ENCODE measurements at places on chromosomes 4 and X.

DNA sequence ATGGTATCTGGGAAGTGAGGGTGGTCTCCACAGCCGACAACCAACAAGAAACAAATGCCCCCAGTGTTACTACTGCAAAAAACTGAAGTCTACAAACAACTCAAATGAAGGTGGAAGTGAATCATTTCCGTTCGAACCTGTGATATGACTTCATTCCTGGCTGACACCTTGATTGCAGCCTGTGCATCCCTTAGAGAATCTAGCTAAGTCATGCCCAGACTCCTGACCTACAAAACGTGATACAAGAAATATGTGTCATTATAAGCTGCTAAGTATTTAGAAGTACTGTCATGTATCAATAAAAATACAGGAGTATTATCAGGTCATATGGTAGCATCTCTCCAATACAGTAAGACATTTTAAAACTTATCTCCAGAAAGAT, 959.7 kb upstream of the LCORL start:
- DNase-seq: no peak

GRCh38 chr4:61251129-61251528, 51.0 kb downstream of the ADGRL3 start:
- DNase-seq: no peak

GRCh38 chrX:111402344-111402743, 9.6 kb downstream of the DCX start:
- DNase-seq: no peak

- DNase-seq: no peak
Observed at GRCh38 chr4:173288296-173288695, 45.9 kb downstream of the HMGB2 start.

DNA sequence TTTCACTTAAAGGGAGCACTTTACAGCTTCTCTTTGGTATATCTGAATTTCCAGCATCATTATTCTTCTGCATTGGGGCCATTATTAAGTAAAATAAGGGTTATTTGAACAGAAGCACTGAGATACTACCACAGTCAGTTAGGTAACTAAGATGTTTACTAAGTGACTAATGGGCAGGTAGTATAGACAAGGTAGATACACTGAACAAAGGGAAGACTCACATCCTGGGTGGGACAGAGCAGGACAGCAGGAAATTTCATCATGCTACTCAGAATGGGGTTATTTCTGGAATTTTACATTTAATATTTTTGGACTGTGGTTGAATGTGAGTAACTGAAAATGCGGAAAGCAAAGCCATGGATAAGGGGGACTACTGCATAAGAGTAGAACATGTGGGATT, 316.0 kb downstream of the CCSER1 start:
- DNase-seq: no peak

- no peak for DNase-seq
Observed at GRCh38 chr4:88215351-88215750, 56.9 kb upstream of the ABCG2 start.

- no peak for DNase-seq
Observed at GRCh38 chr4:121778991-121779628, 14.1 kb upstream of the SMIM43 start.

DNA sequence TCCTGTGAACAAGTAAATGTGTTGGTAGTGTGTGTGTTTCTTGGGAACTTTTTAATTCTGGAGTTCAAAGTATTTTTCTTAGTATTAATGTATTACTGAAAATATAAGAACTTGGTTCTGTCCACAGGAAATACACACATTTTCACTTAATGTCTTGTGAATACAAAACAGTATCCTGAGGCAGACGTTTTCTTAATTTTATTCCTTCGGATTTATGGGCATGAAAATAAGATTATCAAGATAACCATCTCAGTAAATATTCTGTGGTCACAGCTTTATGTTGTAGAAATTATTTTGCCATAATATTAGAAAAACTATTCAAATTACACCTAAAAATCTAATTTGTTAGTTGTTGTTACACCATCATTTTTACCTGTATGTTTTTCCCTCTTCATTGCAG, 29.8 kb downstream of the NFKB1 start:
- DNase-seq: no peak

DNA sequence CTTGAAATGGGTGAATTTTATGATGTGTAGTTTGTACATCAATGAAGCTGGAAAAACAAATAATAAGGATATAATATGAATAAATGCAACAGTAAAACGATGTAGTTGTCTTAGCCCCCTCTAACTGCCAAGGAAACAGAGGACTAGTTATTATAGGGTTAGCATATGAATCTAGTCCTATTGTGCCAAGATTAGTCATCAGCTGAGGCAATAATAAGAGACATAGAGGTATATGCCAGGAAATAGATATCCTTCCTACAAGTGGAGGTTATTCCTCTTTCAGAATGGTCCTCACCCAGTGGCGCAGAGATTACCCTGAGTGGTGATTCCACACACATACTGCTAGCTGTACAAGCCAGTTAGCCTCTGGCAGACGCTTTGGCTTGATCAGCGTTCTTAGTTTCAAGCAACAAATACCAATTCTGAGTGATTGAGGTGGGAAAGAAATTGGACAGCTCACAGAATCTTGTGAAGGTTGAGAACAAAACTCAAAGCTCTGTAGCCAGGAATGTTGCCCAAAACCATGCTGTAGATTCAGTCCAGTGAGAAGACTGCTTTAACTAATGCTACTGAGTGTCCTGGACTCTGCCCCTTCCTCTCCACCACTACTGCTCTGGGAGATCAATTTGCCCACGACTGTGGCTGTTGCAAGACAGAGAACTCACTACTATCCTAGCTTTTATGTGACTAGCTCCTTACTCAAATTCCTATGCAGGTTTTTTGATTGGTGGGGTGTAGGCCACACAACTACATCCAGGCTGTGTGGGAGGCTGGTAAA, 27.0 kb upstream of the ZNF280C start:
- DNase-seq: no peak

DNA sequence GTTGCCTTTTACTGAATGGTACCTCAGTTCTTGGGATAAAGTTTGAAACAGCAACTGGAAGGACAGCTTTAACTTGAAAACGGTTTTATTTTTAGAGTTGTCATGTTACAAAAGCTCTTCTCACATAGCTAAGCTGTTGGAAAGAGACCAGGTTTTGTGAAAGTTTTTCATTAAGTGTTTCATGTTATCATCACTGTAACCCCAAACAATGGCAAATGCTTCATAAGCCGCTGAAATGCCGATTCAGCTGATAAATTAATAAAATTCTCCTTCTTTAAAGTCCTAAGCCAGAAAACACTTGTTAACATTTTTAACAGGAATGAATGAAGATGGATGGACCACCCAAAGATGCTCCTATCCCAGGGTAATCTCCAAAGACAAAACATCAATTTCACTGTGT, 76.1 kb upstream of the IRF2 start:
- DNase-seq: no peak

- DNase-seq: no peak
Observed at GRCh38 chrX:149830192-149830873, 48.6 kb downstream of the MAGEA9 start.

GRCh38 chr4:105210916-105211315, 64.2 kb downstream of the TET2 start:
- no peak for DNase-seq

DNA sequence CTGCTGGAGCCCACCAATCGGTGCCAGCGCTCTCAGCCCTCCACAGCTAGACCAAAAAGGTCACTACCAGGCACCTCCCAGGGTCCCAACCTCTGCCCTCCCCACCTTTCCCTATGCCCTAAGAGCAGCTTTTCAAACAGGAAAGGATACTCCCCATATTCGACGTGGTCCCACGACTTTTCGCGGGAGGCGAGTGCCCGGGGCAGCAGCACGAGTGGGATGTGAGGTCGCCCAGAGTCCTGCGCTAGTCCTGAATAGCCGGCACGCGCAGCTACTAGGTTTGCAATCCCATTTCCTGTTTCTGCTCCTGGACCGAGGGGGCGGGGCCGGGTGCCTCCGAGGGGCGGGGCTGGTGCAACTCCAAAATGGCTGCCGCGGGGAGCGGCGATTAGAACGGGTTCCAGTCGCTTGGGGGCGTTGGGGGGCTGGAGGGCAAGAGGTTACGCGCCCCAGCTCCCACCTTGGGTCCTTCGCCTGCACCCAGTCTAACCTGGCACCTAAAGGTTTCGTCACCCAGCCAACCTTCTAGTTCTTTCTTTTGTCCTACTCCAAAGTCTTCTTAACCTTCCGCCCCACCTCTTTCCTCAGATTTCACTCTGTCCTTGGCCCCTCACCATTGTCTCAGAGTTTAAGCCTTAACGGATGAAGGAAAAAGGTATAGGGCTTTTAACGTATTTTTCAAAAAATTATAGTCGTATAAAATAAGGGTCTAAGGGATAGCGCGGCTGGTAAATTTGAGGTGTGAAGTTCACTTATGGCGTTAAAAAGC, 85.0 kb upstream of the TENT5D start:
- DNase-seq: no peak

DNA sequence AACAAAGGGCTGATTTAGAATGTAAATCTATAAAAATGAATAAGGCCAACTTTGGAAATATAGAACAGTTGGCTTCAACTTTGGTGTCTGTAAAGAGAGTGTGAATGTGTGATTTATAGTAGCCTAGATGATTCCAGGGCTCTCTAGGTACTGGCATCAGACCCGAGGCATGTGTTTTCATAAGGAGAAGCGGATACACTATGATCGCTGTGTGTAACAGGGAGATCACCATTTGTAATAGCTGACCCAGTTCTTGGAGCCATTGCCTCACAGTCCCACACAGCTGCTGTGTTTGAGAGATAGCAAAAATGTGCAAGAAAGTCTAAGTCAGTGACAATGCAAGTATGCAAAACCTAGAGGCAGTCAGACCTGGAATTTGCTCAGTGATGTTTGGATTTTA, 135.1 kb downstream of the REPS2 start:
- no peak for DNase-seq

- no peak for DNase-seq
Observed at GRCh38 chr4:338759-339097, 1.1 kb downstream of the ZNF141 start.

DNA sequence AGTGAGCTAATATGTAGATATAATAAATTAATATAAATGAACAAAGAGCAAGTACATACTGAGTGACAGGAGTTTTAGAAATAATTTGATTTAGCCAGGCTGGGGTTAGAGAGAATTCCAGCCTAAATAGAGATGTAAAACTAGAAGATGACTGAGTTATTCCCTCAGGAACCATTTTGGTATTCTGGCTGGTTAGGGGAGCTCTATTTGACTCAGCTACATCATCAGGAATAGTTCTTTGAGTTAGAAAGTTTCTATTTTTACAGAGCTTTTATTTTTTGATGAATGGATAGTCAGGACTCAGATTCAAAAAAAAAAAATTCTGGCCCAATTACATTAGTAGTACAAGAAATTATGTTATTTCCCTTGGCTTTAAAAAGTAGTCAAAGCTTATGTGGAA, 180.4 kb upstream of the MID1 start:
- no peak for DNase-seq

Data from anterior cingulate cortex (tissue), 58 donors.